ENCODE measurements at places on chromosomes 11 and 22.
A peak's percentile ranks its signal among the peaks of the same experiment; 100 is the strongest.

DNA sequence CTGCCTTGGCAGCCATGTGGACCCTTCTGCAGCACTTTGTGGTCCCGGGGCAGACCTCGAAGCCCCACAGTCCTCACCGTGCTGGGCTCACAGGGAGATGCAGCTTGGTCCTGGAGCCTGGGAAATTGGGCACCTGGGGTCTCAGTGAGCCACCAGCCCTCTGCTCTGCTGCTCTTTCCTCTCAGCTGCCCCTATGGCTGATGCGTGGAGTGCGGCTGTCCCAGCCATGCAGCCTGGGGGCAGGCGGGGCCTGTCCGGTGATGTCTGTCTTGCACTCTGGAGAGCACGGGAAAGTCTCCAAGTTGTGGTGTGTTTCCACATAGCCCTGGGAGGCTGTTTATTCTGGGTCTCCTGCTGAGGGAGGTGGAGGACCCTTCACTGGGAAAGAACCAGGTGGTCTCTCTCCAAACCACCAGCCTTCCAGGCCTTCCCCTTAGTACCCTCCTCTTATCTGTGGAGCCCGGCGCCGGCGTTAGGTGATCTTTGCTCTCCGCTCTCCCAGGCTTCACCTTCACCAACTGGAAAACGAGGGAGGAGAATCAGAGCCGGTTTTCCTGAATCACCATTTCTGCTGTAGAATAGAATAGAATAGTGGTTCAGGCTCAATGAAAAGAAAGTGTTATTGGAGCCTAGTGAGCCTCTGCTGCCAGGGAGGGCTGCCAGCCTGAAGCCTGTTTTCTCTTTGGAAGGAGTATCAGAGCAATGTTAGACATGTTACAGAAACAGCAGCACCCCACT is 41.2 kb upstream of the GRAMD4 start:
- DNase-seq = no peak

DNA sequence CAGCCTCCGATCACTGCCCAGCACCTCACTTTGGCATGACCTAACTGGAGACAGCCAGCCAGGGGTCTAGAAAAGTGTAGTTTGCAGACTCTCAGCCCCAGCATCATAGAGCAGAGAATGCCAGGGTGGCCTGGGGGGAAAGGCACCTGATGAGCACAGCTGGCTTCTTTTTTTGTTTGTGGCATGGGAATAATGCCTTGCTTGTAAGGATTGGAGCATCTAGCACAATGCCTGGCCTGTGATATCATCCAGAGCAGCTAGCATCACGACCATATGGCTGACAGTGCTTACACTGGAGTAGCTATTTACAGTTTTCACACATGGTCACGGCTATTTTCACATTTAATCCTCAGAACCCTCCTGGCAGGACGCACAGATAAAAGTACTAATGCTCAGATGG is 594.8 kb upstream of the B3GAT1 start:
- no peak for DNase-seq

GRCh38 chr11:94010136-94010535 is 11.0 kb upstream of the HEPHL1 start:
- DNase-seq = no peak

DNA sequence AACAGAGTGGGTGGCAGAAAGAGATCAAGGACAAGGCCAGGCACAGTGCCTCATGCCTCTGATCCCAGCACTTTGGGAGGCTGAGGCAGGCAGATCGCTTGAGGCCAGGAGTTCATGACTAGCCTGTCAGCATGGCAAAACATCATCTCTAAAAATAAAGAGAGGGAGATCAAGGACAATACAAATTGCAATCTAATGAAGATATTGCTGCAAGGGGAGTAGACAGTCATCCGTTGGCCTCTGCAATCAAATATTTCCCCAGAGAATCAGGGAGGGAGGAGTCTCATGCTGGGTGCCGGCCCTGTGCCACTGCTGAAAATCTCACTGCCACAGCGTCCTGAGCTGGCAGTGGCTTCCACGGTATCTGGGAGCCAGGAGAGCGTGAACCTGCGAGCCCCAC is 19.4 kb upstream of the IL17RA start:
- DNase-seq = no peak

GRCh38 chr11:1682225-1682905 is 14.6 kb upstream of the KRTAP5-6 start:
- no peak for DNase-seq

- DNase-seq = no peak
Measured at GRCh38 chr11:70142221-70142875, 60.7 kb upstream of the FADD start.

GRCh38 chr22:49274754-49275380 is 552.8 kb downstream of the BRD1 start:
- DNase-seq = no peak

DNA sequence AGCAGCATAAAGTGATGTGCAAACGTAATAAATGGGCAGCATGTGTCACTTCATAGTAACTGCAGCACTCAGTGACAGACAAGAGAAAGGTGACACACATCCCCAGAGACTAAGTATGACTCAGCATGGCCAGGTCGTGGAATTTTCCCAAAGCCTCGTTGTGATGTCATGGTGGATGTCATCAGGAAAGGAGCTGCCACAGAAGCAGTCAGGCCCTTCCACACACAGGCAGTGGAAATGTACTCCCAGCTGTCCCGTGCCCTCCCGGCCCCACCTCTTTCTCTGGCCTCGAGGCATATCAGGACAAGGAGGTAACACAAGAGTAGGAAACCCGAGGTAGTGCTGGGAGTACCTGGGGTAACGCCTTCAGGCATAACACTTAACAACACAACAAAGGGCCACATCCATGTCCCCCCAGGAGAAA is 8.1 kb downstream of the PC start:
- DNase-seq = no peak

DNA sequence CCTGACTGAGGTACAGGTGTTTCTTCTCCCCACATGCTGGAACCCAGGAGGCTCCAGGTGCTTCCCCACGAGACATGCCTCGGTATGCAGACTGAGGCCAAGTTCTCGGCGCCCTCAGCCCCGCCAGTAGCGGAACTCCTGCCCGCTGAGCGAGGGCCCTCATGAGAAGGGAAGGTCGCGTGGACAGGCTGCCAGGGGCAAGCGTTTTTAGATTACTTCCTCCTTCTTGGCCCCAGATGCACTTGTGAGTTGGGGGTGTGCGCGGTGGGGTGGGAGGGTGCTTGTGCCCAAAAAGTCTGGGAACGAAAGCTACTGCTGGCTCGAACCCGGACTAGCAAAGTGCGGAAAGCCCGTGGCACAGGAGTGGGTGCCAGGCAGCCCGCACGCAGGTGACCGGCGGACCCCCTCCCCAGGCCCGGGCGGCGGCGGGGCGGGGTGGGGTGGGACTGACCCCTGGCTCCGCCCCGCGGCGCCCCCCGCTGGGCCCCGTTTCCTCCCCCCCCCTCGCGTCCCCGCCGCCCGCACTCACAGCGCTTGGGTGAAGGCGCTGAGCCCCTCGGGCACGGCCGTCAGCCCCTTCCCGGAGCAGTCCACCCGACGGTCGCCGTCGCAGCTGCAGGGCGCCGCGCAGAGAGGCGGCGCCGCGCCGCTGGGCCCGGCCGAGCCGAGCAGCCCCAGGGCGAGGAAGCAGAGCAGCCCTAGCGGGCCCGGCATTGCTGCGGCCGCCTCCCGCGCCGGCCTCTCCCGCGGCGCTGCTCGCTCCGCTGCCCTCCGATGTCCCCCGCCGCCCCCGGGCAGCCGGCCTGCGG is 797 bp downstream of the LGR4 start:
- DNase-seq = peak; percentile 2

DNA sequence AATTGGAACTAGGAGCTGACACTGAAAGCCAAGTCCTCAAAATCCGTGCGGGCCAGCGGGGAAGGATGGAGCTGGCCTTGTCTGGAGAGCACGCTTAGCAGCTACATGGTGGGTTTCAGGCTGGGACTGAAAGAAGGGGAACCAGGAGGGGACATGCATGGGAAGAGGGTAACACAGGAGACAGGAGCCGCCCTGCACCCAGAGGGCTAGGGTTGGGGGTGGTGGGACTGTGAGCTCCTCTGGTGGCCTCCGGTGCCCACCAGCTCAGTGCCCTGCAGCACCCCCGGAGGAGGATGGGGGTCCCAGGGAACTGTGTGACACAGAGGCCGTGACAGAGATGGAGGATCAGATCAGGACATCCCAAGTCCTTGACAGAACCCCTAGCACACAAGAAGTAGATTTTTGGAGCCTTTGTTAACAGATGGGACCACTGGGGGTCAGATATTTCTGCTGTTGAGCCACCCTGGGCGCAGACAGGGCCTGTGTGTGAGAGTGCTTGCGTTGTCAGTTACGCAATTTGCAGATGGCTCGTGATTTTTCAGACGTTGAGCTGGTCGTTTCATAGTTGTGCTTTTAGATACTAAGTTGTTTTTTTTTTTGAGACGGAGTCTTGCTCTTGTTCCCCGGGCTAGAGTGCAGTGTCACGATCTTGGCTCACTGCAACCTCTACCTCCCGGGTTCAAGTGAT is 21.3 kb upstream of the GRAMD4 start:
- no peak for DNase-seq

GRCh38 chr11:27291302-27291889 is 71.6 kb downstream of the CCDC34 start:
- no peak for DNase-seq

- DNase-seq = no peak
Measured at GRCh38 chr11:121575963-121576290, 123.2 kb upstream of the SORL1-AS1 start.

GRCh38 chr22:44409974-44410316 is 88.1 kb downstream of the RTL6 start:
- no peak for DNase-seq

GRCh38 chr11:107743191-107743590 is 31.3 kb upstream of the SLN start:
- DNase-seq = no peak

- no peak for DNase-seq
Measured at GRCh38 chr11:119809346-119809745, 80.3 kb upstream of the NECTIN1 start.

DNA sequence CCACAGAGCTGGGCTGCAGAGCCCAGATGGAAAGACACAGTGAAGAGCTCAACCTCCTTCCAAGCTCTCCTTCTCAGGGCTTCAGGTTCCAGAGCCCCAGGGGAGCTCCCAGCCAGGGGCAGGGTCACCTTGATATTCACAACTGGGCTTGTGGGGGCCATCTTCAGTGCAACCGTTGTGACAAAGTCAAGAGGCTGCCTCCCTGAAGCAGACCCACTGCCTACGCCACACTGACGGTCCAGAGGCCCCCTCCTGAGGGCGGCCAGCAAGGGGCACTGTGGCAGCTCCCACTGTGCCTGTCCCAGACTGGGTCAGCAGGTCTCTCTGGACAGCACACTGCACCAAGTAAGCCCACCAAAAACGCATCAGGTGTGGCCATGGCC is 84.1 kb downstream of the DGCR2 start:
- DNase-seq = no peak

DNA sequence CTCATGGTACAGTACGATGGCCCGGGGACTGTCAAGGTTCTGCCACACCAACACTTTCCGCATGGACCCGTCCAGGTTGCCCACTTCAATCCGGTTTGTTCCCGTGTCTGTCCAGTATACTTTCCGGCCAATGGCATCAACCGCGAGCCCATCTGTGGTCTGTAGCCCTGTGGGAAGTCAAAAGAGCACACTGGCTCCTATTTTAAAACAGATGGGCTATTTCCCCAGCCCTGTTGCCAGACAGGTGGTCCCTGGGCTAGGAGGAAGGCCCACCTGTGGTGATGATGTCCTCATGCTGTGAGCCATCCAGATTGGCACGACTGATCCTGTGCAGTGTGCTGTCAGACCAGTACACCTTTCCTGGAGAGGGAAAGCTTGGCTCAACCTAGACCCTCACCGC is 30.4 kb upstream of the CKAP5 start:
- no peak for DNase-seq

GRCh38 chr11:16902182-16902581 is 112.0 kb downstream of the PLEKHA7 start:
- DNase-seq = no peak

DNA sequence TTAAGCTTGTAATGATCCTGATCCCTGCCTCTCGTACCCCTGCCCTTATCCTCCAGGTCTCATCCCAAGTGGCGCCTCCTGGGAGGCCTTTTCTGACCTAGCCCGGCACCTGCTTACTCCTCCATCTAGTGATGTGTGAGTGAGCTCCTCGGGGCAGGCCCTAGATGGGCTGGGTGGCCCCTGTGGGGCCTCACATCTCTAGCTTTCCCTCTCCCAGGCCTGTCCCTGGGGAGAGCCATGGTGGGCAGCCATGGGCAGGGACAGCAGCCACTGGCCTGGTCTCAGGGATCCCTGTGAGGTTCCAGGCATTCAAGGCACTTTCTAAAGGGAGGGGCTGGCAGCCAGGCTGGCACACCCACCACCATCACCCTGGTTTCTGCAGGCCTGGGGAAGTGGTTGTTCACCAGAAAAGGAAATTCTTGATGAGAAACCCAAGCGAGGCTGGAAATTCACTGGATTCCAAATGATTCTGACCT is 27.9 kb downstream of the GNAZ start:
- DNase-seq = no peak

DNA sequence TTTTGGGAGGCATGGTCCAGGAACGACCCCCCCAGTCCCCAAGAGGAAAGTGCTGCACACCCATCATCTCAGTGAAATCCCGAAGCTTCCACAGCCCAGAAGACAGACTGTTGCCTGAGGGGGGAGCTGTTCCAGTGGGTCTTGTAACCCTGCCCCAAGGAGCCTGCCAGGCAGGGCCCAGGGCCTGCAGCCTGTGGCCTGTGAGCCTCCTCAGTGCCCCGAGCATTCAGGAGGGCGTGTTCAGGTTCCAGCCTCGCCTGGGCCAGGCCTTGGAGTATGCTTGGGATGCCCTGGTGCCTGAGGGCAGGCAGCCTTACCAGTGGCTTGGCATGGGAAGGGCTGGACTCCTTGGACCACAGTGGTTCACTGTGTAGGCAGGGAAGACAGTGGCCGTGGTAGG is 18.0 kb upstream of the CABP2 start:
- no peak for DNase-seq

DNA sequence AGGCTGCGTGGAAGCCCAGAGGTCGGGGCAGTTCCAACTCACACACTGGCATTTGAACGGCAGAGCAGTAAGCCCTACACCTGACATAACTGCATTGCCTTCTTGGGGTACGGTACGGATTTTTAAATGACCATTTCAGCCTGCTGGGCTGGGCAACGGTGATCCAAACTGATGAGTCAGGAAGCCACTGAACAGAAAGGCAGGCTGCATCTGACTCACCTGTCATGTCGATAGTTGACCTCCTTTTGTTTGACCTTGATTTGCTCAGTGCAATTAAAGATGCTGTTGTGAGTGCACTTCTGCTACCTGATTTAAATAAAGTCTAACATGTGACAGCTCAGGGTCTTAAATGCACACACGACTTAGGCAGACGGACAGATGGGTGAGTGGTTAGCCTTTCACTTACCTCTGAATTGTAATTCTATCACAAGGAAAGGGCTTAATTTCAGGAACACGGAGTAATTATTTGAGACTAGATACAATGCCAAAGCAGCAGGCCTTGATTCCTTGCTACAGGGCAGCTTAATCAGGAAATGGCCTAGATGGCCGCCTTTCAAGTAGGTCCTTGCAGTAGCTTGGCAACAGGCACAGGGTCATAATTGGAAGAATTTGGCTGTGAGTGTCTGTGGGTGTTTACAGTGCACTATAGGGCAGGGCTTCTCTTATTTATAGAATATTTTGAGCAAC is 52.2 kb downstream of the BMAL1 start:
- no peak for DNase-seq

- DNase-seq = no peak
Measured at GRCh38 chr11:101723371-101723770, 139.6 kb upstream of the TRPC6 start.

GRCh38 chr11:117634756-117635603 is 162.0 kb downstream of the DSCAML1 start:
- no peak for DNase-seq

Data from stimulated activated CD8-positive, alpha-beta memory T cell treated with anti-CD3 and anti-CD28 coated beads, Interleukin-2, amount 100 ng/mL, for 1 hour (primary cell).